ENCODE measurements at places on chromosomes 5 and 9.

DNA sequence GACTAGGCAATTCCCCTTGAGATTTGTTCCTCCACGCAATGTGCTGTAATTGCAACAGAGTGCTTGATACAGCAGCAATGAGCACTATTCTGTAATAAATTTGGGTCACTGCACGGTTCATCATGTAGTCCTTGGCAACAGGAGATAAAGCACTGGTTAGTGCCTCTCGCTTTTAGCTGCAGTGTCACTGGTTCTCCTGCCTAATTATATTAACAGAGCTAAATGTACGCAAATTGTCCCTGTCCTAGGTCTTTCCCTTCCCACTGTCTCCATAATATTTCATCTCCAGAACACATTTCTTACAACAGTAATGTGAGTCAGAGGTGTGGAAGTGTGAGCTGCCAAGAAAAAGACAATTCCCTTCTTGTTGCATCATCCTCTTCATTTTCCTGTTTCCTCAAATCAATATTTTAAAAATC, 553.1 kb downstream of the ZNF608 start:
- no peak for DNase-seq

- DNase-seq = no peak
These were observed 55.7 kb upstream of the TBC1D9B start for GRCh38 chr5:179963375-179963774.

DNA sequence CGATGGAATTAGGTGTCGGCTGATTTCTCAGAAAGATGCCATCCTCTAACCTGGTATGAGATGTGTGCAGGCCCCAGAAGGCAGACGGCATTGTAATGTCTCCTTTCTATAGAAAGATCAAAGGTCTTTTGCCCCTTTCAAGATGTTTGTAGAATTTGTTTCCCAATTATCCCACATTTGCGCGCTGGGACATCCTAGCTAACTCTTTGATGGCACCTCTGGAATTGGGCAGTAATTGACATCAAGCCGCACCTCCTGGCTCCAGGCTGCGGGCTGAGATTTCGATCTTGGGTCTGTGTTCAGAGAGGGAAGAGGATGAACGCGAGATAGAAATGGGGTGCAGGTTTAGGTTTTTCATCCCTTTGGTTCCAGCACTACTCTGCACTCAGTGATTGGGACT, 84.8 kb upstream of the LMX1B start:
- no peak for DNase-seq

DNA sequence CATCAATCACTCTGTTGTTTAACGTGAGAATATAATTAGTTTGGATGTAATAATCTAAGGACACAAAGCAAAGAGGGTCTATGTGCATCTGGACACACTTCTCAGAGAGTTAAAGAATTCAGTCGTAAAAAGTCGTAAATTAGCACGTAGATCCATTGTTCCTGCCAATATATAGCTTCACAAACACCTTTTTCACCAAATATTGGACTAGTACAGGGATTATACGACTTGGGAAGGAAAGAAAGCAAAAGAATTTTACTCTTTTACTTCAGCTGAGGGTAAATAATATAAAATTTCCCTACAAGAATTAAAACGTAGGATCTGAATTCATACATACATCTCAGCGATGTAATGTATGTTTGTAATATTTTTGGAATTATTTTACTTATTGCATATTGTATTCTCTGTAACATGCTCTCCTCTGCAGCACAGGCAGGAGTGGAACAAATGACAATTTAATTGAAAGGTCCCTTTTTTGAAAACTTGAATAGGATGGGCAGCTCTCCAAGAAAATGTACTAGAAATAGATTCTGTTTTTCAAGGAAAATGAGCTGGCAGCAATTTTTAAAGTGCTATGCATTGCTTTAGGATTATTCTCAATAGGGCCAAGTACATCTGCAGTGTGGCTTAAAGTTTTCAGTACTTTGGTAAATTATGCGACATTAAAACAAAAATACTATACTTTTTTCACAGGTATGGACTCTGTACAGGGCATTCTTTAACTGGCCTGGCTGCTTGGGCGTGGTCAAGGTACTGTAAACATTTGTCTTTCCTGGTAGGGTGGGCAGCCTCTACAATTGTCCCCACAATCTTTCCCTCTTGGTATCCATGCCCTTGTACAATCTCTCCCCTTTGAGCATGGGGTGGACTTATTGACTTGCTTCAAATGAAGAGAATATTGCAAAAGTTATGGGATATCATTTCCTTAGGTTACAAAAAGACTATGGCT, 39.7 kb upstream of the HSD17B4 start:
- DNase-seq = no peak

DNA sequence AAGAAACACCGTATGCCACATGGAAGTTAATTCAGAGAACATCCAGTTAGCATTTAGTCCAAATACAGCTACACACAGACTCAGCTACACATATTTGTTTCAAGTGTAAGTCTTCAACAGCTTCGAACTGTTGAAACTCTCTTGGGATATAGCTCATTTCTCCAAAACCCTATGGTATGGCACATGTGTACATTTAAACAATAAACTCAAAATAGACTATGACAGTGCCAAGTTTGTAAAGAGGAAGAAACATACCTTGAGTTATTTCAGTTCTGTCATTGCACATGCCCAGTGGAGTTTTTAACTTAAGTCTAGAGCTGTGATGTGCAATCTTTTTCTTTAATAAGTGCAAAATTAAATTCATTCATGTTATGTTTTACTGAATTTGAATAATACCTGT, 155.1 kb upstream of the RAI14 start:
- DNase-seq = no peak

- no peak for DNase-seq
These were observed 11.1 kb downstream of the LHX6 start for GRCh38 chr9:122217640-122218039.

- peak; percentile 56 for DNase-seq
These were observed 307.3 kb downstream of the MLLT3 start for GRCh38 chr9:20314981-20315380.

GRCh38 chr9:74961496-74961895, 8.8 kb upstream of the C9orf40 start:
- DNase-seq = no peak

GRCh38 chr5:154849791-154850201, 607 bp downstream of the FAXDC2 start:
- no peak for DNase-seq

DNA sequence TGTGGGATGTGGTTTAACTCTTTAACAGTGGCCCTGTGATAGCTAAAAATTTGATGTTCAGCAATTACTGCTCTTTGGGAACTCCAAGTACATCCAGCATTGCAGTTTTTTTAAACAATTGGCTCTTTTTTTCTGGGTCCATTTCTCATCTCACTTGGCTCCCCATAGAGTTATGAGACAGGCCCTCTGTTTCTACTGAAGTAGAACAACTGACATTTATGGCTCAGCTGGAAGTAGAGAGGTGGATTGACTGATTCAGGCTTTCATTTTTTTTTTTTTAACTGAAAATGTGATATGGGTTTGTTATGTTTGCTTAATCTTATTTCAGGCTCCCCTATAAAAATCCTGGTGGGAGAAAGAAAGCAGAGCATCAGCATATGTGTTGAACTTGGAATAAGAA, 96.6 kb upstream of the CD180 start:
- DNase-seq = no peak

- no peak for DNase-seq
These were observed 40.4 kb upstream of the ORM1 start for GRCh38 chr9:114282507-114282906.

DNA sequence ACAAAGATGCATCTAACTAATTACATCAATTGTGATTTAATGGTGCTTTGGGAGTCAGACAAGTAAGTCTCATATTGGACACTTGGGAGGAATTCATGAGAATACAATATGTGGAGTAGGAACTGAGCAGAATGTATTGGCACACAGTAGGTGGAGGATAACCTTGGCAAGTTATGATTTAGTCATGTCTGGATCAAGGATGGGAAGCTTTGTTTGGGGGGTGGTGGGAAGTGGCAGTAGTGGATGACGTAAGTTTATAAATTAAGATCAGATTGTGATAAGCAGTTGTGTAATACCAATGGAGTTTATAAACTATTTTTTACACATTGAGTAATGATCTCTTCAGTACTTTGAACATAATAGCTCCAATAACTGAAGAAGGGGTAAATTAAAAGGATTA, 67.0 kb downstream of the SGCD start:
- DNase-seq = no peak

GRCh38 chr9:135644631-135645218, 5.4 kb upstream of the GLT6D1 start:
- DNase-seq = no peak

DNA sequence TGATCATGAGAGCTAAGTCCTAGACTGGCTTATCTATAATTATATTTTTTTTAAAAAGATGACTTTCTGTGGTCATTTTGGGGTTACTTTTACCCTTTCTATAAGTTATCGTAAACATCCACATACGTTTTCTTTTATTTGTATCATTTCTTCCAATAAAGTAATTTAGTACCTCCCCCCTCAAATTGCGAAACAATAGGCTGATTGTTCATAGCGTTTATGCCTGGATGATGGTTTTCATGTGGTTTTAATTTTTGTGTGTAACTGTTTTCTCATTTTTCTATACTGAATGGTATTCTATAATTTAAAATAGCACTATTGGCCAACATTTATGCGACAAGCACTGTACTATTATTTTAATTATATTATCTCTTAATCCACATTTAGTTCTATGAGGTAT, 44.5 kb downstream of the SMC5 start:
- no peak for DNase-seq

GRCh38 chr9:14302405-14302804, 11.5 kb downstream of the NFIB start:
- DNase-seq = no peak

All from CD4-positive, alpha-beta T cell treated with Interleukin-21 for 1 hour (primary cell).